ENCODE measurements at places on chromosomes 1 and 21. TPM values are rescaled to one million over a fixed set of nuclear protein-coding genes. Genes with fewer than 3 reads are reported as not detected.

- no peak overlapping the region for H3K27ac ChIP-seq
- no peaks in the 10 kb centered on the region for H3K27me3 ChIP-seq
- no peak overlapping the region for H3K4me3 ChIP-seq
- peaks cover 15% of the 10 kb centered on the region for H3K4me1 ChIP-seq
These were observed 87.0 kb downstream of the C4BPA start for GRCh38 chr1:207191061-207191460.

DNA sequence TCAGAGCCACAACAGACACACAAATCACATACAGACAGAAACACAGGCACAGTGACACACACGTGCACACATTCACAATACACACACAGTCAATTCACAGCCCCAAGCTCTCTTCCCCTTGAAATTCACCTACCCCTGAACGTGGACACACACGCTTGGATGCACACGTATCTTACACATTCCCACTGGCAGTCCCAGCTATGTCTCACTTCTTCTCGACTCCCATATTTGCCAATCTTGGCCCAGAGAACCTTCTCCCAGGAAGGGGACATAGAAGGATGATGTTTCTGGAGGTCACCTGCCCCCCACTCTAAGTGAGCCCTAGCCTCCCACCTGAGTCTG is 1.6 kb downstream of the CRYBG2 start:
- no peaks in the 10 kb centered on the region for H3K4me1 ChIP-seq
- H3K27me3 ChIP-seq = peaks cover 3% of the 10 kb centered on the region
- DNase-seq = no peak
- no peaks in the 10 kb centered on the region for H3K36me3 ChIP-seq

GRCh38 chr1:204858363-204858821 is 12.3 kb upstream of the NFASC start:
- no peaks in the 10 kb centered on the region for H3K4me1 ChIP-seq
- peaks cover 5% of the 10 kb centered on the region for H3K27me3 ChIP-seq
- no peak overlapping the region for H3K27ac ChIP-seq
- no peaks in the 10 kb centered on the region for H3K36me3 ChIP-seq
- no peak overlapping the region for H3K4me3 ChIP-seq
- no peak for DNase-seq

GRCh38 chr1:168374566-168374965 is 93.9 kb downstream of the TBX19 start:
- DNase-seq = no peak
- H3K36me3 ChIP-seq = no peaks in the 10 kb centered on the region
- no peak overlapping the region for H3K27ac ChIP-seq
- no peaks in the 10 kb centered on the region for H3K4me1 ChIP-seq

Gene AADACL3
- total RNA-seq = not detected

Gene ANXA9
- 0.68 TPM for total RNA-seq

Gene C4BPB
- 10.4 TPM for total RNA-seq

Gene RGS18
- total RNA-seq = 13.0 TPM

Measured in lower lobe of right lung (tissue), 2 donors.